ENCODE measurements at places on chromosomes 7 and 10.
A peak's percentile ranks its signal among the peaks of the same experiment; 100 is the strongest.

DNA sequence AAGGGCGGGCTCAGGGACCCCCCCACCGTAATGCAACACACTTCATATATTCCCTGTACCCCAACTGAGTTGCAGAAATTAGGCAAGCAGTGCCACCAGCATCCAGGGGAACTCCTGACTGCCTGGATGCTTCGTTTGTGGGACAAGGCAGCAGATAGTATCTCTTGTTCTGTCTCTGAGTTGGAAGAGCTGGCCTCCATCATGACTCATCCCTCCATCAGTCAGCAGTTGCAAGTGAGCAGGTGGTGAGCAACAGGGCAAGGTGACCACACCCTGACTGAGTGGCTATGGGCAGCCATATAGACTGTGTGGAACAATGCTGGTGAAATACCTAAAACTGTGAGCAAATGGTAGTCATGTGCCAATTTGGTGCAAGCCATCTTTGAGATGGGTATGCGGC lies 22.8 kb upstream of the ADAMTS14 start:
- DNase-seq, result no peak

GRCh38 chr10:60430017-60430416 lies 40.3 kb upstream of the ANK3 start:
- DNase-seq, result no peak

GRCh38 chr7:143243614-143244013 lies 19.6 kb upstream of the GSTK1 start:
- no peak for DNase-seq

GRCh38 chr7:28272461-28272877 lies 91.9 kb upstream of the JAZF1 start:
- peak; percentile 14 for DNase-seq

DNA sequence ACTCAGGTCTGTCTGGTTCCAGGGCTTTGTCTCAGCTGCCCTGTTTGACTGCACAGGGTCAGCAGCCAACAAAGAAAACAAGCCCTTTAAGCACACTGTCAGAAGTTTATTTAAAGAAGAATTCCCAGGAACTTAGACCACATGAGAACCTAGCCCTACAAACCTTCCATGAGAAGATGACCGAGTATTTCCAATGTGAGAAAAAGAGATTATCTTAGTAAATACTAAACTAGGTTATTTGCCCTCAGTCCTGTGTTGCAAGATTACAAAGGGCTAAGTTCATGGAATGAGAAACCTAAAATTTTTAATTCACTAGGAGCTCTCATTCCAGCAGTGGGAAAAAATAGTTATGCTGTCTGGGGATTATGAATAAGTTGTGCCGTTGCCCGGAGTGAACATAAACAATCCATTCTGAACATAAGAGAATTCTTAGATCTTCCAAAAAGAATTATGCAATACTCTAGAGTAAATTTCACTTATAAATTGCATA lies 46.7 kb downstream of the NOC3L start:
- DNase-seq, result no peak

- peak; percentile 98 for DNase-seq
These were observed 305.7 kb downstream of the TYW1 start for GRCh38 chr7:67302113-67303039.

DNA sequence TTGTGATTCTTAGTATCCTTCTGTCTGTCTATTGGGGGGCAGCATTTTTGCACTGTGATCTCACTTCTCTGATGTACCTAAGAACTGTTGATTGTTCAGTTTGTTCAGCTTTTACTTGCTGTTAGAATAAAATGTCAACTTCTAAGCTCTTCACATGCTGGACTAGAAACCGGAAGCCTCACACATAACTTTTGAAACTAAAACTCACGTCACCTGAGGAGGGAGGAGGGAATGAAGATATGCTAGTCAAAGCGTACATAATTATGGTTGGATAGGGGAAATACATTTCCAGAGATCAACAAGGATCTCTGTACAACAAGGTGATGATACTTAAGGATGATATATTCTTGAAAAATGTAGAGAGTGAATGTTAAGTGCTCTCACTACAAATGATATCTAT lies 609.7 kb downstream of the INHBA start:
- no peak for DNase-seq

GRCh38 chr10:93495654-93496321 lies 624 bp upstream of the CEP55 start:
- peak; percentile 34 for DNase-seq

- no peak for DNase-seq
These were observed 23.8 kb downstream of the MYH16 start for GRCh38 chr7:99296471-99296870.

DNA sequence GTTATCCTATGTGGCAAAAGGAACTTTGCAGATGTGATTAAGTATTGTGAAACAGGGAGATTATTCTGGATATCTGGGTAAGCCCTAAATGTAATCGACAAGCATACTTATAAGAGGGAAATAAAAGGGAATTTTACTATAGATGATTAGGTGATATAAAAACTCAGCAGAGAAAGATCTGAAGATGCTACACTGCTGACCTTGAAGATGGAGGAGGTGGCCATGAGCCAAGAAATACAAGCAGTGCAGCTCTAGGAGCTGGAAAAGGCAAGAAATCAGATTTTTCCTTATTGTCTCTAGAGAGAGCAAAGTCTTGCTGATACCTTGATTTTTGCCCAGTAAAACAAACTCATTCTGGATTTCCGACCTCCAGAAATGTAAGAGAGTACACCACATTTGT lies 67.7 kb downstream of the BRAF start:
- no peak for DNase-seq

DNA sequence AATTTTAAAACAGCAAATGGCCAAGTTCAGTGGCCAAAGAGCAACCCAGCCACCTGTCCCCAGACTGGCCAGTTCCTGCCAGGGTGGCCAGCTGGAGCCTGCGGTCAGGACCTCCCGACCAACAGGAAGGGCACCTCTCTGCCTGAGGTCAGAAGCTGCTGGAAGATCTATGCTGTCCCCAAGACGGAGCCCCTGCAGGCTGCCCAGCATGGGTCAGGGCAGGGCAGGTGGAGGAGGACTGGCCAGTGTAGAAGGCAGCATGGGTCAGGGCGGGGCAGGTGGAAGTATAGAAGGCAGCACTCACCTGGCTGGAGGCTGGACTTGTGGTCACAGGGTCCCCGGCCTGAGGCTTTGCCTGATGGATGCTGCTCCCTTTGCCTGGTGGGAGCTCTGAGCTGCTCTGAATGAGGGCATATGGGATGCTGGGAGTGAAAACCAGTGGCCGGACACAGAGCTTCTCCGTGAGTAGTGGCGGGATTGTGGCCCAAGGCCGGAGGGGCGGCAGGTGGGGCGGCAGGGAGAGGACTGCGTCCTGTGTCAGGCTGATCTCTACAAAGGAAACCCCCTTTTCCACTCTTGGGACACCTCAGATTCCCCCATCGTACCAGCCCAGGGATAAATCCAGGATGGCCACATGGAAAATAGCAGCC lies 229.2 kb downstream of the TCERG1L start:
- DNase-seq, result no peak

DNA sequence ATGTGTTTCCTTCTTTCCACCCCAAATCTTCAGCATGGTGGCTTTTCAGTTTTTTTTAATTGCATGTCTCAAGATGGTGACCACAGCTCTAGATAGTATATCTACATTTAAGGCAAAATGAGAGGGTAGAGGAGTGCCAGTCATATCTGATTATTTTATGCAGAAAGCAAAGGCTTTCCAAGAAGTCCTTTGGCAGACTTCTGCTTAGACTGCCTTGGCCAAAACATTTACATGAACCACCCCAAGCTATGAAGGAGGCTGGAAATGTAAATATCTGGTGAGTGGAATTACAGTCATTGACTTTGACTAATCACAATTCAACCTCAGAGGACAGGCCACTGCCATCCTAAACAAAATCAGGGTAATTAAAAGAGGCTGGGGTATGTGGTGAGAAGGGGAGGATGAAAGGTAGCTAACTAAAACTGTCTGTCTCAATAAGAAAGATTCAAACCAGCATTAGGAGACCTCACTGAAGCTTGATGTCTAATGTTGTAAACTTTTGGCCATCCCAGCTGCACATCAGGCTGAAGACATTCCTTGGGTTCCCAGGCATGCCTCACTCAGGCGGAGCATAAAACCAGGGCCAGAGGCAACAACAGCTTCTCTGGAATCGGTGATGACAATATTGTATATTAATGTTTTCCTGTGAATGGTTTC lies 53.4 kb downstream of the PPP1R3C start:
- DNase-seq, result no peak

DNA sequence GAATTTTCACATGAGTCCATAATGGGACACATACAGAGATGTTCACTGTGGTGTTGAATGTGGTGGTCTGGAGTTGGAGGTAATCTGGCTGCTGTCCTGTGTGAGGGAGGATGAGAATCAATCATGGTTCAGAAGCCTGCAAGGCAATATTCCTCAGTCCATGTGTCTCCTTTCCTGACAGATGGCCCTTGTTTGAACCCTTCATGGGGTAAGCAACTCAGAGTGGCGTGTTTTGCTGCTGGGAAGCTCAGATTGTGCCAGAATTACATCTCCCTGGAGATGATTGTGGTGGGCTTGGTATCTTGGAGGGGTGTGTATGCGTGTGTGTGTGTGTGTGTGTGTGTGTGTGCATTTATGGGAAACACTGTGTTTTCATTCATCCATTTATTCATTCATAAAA lies 44.5 kb upstream of the COMTD1 start:
- DNase-seq, result no peak

DNA sequence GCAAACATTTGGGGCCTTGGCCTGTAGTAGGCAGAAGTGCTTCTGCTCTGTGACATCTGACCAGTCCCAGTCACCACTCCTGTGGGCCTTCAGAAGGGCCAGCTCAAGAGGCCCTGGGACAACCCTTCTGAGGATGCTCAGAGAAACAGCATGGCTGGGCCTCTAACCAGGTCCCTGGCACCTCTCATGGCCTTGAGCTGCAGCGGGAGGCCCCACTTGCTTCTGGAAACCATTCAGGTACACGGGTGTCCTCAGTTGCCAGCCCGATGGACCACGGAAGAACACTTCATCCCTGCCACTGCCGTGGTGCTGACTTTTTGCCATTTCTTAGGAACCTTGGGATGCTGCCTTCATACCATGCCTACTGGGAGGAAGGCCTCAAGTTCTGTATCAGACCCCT lies 57.6 kb downstream of the HSPA12A start:
- DNase-seq, result no peak

DNA sequence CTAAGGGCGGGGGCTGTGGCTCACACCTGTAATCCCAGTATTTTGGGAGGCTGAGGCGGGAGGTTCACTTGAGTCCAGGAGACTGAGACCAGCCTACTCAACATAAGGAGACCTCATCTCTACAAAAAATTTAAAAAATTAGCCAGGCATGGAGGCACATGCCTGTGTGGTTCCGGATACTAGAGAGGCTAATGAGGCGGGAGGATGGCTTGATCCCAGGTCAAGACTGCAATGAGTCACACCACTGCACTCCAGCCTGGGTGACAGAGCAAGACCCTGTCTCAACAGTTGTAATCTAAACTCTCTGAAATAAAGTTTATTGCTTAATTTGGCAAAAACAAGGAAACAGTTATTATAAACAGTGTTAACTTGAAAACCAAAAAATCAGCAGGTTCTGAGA lies 123.3 kb downstream of the USP6NL start:
- no peak for DNase-seq

GRCh38 chr7:87627634-87627994 lies 584 bp upstream of the RUNDC3B start:
- no peak for DNase-seq

DNA sequence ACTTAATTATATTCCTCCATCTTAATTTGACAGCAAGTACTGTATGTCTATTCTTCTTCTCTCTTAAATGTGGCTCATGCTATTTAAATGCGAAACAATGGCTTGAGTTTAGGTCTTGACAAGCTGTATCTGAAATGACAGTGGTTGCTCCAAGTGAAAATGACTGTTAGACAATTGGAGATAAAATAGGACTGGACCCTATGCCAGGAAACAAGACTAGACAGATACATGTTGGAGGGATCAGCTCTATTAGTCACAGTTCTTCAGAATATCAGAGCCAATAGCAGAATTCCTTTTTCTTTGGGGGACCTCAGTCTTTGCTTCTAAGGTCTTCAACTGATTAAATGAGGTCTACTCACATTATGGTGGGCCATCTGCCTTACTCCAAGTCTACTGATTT lies 25.8 kb downstream of the KIAA1217 start:
- DNase-seq, result no peak

DNA sequence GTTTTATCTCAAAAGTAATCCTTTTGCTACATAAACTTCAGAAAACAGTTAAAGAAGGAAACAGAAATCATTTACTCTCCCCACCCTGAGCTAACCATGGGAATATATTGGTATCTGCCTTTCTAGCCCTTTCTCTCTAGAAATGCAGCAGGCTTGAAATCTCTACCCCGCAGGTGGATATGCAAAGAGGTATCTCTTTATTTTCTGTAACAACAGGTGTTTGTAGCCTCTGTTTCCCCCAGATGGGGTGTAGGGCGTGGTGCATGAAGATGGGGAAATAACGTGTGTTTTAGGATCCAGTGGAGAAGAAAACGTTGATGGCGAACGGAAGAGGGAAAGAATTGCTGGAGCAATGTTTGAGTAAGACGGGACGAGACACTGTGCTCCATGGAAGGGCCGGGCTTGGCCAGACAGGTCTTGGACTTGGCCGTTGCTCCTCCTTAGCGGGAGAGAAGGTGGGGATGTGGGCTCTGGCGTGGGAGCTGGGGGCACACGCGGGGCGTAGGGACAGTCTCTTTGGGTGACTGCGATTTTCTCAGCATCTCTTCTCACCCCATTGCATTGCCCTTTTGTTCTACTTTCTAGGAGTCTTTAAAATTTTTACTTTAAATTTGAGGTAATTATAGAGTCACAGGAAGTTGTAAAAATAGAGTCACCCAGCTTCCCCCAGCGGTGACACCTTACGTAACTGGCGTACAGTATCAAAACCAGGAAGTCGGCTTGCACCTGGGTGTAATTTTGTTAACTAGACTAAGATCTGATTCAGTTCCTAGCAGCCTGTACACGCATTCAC lies 82.9 kb downstream of the ELFN1 start:
- DNase-seq, result no peak

GRCh38 chr10:5611899-5612680 lies 54.3 kb downstream of the ASB13 start:
- DNase-seq, result no peak

DNA sequence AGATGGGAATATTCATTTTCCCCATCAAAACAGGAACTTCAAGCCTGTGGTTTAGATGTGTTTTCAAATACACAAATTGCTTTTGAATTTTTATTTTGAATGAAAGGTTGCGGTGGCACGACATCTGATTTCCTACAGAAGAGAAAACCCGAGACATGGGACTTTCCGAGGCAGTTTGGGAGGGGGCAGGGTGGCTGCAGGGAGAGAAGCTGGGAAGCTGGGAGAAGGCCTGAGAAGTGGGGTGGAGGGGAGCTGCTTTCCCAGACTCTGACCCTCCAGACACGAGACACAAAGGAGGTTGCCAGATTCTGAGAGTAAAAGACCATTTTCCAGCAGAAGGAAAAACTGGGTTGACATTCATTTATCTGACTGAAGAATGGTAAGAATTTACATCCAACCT lies 19.6 kb downstream of the TMEM176A start:
- DNase-seq, result no peak

DNA sequence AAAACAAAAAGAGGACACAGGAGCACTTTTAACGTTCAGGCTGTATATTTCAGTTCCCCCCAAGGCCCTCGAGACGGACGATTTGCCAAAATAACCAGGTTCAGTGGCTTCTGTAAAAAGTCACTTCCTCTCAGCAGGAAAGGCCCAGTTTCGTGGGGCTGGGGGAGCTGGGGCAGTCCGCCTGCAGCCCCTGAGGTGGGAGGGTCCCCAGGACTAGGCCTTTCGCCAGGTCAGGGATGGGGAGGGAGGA lies 28.8 kb downstream of the WDR86 start:
- DNase-seq, result no peak

- DNase-seq, result no peak
These were observed 177.2 kb downstream of the FANK1 start for GRCh38 chr10:126073606-126074005.
